Stimulated activated CD4-positive, alpha-beta T cell treated with anti-CD3 and anti-CD28 coated beads, Interleukin-15, amount 100 ng/mL, for 24 hours (primary cell): ENCODE measurements at places on chromosomes 11 and 22.

- no peak for DNase-seq
Measured at GRCh38 chr11:87324817-87325489, 287.2 kb downstream of the TMEM135 start.

- DNase-seq = no peak
Measured at GRCh38 chr22:38949889-38950405, 7.5 kb upstream of the APOBEC3A start.

- no peak for DNase-seq
Measured at GRCh38 chr11:5242933-5243815, 6.5 kb downstream of the HBG1 start.

- no peak for DNase-seq
Measured at GRCh38 chr11:36363361-36364268, 67.5 kb downstream of the PRR5L start.

DNA sequence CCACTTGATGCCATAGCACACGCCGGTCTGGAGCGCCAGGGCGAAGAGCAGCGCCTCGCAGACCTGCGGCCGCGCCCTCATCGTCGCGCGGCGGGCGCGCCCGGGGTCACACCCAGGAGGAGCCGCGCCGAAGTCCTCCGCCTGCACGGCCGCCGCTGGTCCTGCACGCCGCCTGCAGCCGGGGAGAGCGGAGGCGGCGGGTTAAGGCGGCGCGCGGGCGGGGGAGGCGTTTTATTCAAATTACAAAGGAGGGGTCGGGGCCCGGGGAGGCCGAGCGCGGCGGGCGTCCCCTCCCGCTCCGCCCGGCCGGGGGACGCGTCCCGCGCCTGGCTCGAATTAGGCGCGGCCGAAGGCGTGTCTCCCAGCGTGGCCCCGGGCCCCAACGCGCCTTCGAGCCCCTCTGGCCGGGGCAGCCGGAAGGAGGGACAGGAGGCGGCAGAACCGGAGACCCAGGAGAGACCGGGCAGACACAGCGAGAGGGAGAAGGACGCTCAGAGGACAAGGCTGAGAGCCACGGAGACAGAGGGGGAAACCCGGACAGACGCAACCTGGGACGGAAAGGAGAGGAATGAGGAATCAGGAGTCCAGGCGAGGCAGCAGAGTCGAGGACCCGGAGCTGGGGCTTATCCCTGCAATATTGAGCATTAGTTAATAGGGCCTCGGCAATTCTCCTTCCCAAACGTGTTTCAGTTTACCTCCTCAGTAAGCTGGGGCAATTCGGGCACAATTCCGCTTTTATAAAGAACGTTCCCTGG, at the start of gene WNT11:
Gene WNT11, minus strand, starts transcription at position 176 of the 755 bp plus-strand sequence. Its CDS starts 95 bp downstream, at position 81.
- peak; percentile 45 for DNase-seq

GRCh38 chr22:27097933-27098332, 440.5 kb downstream of the MIAT start:
- DNase-seq = no peak

DNA sequence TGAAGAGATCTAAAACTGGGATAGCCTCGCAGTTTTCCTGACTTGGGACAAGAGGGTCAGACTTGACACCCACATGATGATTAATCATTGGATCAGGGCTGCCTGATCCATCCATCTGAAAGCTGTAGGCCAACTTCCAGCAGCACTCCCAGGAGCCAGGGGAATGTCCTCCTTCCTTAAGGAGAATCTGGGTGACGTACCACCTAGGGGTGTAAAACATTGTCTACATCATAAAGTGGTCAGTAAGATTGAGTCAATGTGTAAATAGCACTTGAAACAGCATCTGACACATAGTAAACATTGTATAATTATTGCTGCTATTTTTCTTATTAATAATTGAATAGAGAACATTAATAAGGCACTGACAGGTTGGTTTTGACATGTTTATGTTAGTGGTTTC, 392.8 kb downstream of the JRKL start:
- no peak for DNase-seq

DNA sequence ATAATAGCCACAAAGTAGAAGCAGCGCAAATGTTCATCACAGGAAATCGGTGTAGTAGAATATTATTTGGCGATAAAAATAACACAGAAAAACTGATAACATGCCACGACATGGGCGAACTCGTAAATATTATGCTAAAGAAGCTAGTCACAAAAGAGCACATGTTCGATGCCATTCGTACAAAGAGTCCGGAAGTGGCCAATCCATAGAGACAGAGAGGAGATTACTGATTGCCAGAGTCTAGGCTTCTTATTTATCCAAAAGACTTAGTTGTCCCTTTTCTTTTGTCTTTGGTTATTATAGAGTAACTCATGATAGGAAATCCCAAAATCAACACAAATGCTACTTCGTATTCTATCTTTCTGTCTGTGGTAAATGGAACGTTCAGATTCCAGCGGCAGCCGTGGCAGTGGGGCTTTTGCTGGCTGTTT, 56.5 kb downstream of the MED15 start:
- DNase-seq = no peak

GRCh38 chr11:127651175-127651887, 650.8 kb upstream of the KIRREL3 start:
- DNase-seq = no peak

DNA sequence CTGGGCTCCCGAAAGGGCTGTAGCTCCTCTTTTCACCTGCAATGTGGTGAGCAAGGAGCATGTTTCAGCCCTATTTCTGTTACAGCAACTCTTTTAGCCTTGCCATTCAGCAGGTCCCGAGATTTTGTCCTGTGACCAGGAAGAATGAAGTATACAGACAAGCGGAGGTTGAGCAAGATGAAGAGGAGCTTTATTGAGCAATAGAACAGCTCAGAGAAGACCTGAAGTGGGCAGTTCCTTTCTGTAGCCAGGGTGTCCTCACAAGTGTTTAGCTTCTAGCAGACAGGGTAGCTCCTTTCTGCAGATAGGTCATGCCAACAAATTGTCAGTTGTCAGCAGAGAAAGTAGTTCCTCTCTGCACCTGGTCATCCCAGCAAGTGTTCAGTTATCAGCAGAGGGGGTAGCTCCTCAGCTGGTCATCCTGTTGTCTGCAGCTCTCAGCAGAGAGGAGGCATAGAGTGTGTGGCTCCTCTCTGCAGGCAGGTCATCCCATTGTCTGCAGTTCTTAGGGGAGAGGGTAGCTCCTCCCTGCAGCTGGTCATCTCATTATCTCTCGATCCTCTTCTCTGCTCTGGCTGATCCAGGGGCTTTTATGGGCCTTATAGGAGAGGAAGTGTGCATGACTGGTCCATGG, 5.4 kb upstream of the OR56A4 start:
- no peak for DNase-seq

- DNase-seq = no peak
Measured at GRCh38 chr22:46809153-46809885, 46.9 kb downstream of the TBC1D22A start.

- no peak for DNase-seq
Measured at GRCh38 chr11:134947556-134947955, 535.5 kb upstream of the B3GAT1 start.

DNA sequence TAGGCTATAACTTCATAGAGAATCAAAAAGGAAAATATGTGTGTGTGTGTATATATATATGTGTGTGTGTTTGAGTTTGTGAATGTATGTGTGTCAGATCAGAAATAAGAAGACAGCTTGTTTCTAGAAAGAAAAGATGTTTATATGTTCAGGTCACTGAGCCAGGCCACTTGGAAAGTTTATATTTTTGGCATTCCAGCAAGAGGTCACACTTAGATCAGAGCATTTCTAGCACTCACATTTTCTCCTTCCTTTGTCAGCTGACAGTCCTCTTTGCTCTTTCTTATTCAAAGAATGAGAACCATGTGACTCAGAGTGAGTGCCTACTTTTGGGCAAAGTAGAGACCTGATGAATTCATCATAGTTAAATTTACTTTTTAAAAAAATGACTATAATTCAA, 22.9 kb downstream of the RAB38 start:
- no peak for DNase-seq

- DNase-seq = no peak
Measured at GRCh38 chr11:7493670-7494069, 8.4 kb downstream of the OLFML1 start.

GRCh38 chr11:90722552-90723190, 499.8 kb upstream of the CHORDC1 start:
- DNase-seq = no peak

GRCh38 chr11:124716591-124716990, 23.2 kb upstream of the NRGN start:
- DNase-seq = no peak

- DNase-seq = no peak
Measured at GRCh38 chr11:118046051-118046963, 30.6 kb upstream of the TMPRSS4 start.

- DNase-seq = no peak
Measured at GRCh38 chr11:76524919-76525318, 80.1 kb downstream of the EMSY start.

- no peak for DNase-seq
Measured at GRCh38 chr22:30884211-30885000, 84.2 kb downstream of the MORC2 start.

DNA sequence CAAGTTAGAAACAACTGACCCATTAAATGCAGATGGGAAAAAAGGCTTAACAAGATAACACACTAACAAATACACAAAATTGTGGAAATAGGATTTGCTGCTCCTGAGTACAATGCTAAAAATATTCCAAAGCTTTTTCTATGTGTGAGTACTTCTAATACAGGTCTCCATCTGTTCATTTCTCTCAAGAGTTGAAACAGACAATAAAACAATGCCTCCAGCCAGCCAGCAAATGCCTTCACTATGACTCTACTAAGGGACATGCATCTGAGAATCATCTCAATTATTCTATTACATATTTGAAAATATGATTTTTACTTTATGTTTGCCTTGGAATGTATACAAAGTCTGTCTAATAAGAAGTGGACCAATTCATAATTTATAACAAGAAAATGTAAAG, 119.0 kb downstream of the CADM1 start:
- DNase-seq = no peak

DNA sequence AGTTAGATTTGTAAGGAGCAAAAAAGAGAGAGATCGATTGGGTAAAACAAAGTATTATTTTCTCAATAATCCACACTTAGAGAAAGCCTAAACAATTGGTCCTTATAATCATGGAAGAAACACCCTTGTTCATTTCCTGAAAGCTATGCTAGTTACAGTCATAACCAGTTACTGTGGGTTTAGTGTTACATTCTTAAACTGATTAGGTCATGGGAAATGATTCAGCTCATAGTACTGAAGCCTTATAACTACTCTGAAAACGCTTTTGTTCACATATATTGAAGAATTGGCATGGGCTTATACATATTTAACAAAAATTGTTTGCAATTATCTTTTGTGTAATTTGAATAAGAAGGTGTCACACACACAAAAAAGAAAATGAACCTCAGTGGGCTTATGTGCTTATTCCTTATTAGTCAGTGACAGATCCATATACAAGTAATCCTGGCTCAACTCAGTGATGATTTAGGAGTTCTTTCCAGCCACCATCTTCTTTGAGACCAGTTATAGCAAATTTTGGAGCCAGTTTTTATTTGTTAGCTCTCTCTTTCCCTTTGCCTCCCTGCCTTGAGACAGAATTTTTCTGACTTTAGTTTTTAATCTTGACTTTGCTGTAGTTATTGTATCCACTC, 198.5 kb upstream of the CTSC start:
- no peak for DNase-seq

- peak; percentile 20 for DNase-seq
Measured at GRCh38 chr11:41201156-41201555, 258.3 kb downstream of the LRRC4C start.

GRCh38 chr11:107224836-107225235, 206.6 kb upstream of the GUCY1A2 start:
- DNase-seq = no peak
